ENCODE measurements at places on chromosomes 2 and 18. TPM values are rescaled to one million over a fixed set of nuclear protein-coding genes. Genes with fewer than 3 reads are reported as not detected.
A peak's percentile ranks its signal among the peaks of the same experiment; 100 is the strongest.

GRCh38 chr2:178761759-178762371 lies 45.4 kb downstream of the TTN start:
- DNase-seq, result peak; percentile 49

DNA sequence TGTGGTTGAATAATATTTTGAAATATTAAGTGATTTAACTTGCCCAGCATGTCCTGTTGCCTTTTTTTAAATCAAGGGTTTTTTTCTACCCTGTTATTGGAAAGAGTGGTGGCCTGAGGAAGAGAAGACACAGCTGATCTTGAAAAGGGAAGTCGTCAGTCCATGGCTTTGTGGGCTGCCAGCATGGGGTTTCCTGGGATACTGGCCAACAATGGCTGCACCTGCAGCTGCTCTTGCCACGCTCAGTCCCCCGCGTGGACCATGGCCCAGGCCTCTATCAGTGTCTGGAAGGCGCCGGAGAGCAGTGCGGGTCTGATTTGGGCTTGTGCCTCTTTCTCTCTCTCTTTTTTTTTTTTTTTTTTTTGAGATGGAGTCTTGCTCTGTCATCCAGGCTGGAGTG lies 99.3 kb downstream of the ASB1 start:
- DNase-seq, result no peak

GRCh38 chr18:38619129-38619528 lies 1053.5 kb upstream of the CELF4 start:
- no peak for DNase-seq

DNA sequence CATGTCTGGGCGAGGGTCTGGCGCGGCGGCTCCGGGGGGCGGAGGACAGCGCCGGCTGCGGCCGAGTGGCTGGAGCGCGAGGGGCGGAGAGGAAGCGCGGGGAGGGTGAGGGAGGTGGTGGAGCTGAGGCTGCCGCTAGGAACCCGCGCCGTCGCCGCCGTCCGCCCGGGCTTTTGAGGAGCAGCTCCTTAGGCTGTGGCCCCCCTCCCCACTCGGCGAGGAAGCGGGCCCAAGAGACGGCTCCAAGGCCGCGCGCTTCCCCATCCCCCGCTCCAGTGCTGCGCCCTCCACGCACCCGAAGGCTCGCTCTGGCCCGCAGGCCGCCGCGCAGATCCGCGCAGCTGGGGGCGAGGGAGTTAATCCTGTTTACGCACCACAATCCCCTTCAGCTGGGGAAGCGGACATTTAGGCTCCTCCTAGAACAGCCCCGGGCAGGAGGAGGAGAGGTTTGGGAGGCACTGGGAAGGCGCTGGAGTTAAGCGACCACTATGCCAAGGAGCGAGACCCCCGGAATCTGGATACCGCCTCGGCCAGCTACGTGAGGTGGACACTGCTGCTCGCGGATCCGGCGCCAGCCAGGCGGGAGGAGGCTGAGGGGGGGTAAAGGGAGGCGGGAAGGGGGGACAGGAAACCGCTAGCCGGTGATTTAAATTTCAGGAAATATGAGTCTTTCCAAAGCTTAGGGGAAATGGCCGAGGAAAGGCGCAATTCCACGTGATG lies at the start of gene CNRIP1:
TSS of gene CNRIP1 (minus strand) at position 552 of the 720 bp plus-strand sequence. CDS start at position 3, 549 bp downstream.
- DNase-seq, result peak; percentile 21

KRTCAP3 gene
- 1.0 TPM for total RNA-seq

GRCh38 chr18:53534203-53534602 lies 690.3 kb downstream of the MBD2 start:
- DNase-seq, result no peak

MOCOS gene
- 29.7 TPM for total RNA-seq

- no peak for DNase-seq
These were observed 57.5 kb downstream of the DTNB start for GRCh38 chr2:25615920-25616319.

DNA sequence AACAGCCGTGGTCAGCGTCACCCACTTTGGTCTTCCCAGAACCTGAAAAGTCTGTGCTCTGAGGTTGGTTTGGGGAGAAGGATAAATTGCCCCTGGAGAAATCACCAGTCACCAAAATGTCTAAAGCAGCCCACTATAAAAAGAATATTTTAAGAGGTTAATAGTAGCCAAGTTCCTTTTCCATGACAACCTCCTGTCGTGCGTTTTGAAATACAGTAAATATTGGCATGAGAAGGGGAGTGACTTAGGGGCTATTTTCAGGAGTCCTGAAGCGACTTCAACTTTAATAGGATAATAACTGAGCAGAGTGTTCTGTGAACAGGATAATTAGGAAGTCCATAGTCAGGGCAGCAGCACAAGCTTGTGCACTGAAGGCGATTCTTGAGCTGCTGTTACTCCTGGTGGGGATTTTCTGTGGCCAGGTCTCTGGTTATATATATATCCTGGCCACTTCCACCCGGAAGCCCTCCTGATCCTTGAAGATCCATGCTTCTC lies 49.3 kb downstream of the RNF144A start:
- no peak for DNase-seq

DNA sequence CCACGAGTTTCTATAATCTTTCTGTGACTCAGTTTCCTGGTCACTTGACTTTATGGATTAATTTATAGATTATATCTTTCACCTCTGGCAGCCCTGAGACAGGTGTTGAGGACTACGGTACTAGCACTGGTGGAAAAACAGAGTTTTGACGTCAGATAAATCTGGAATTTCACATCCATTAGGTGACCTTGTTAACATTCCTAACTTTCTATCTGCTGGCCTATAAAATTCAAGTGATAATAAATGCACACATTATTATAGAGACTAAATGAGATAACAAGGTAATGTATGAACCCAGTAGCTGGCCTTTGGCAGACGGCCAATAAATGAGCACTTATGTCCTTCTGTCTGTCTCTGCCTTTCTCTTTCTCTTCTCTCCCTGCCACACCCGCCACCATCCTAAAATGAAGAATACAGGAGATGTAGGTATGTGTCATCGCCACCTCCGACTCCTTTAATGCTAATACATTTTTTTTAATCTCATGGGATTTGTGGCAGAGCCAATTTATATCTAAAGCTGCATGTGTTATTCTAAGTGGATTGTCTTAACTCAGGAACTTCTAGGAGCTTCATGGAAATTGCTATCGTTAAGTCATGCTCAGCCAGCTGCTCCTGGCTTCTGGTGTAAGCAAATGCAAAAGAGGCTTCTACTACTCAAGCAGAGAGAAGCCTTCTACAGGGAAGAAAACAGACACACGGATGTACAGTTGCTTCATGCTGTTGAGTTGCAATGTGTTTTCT lies 2.3 kb downstream of the TM4SF20 start:
- DNase-seq, result peak; percentile 84

ANKRD30B gene
- total RNA-seq, result not detected

DNA sequence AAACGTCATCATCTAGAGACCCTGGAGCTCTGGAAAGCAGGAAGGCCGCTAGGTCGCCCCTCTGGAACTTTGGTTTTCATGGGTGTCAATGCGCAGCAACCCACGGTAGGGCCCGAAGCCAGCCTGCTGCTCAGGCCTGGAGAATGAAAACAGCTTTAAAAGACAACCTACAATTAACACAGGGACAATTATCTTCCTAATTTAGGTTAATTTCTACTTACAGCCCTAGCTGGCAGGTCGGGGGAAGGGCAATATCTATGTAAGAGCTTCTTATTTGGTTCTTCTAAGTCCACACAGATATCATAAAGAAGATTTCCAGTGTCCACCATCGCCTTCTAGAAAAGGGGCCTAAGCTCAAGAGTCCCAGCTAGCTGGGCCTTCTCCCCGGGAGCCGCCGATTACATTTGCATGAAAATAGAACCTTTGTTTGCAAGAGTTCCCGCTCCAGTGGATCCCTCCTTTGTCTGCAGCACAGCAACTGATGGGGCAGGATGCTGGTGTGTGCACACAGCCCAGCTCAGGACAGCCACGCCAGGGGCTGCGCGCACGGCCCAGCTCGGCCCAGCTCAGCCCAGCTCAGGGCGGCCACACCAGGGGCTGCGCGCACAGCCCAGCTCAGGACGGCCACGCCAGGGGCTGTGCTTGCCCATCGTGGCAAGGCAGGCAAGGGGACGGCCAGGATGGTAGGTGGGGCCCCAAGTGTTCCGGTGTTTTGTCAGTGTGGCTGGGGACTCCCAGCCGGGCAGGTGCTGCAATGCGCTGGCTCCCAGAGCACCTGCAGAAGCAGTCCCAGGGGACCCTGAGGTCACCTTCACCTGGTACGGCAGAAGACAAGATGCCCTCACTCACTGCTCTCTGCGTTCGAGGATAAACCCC lies 109.1 kb downstream of the HDAC4 start:
- no peak for DNase-seq

ANTXR1 gene
- 310 TPM for total RNA-seq

DNA sequence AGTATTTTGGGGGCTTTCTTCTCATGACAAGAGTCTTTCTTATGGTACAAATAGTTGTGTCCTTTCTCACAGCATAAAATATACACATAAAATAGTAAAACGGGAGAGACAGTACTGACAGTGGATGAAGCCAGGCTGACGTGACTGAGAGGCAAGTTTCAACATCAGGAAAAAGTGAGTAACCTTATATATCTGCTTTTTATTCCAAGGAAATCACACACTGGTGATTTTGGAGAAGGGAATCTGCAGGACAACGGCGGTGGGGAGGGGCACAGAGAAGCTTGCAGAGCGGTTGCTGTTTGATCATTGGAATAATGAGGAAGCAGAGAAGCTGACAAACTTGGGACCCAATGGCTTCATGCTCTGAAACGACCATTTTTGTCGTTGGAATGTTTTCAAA lies 130.6 kb upstream of the ZNF236 start:
- no peak for DNase-seq

DNA sequence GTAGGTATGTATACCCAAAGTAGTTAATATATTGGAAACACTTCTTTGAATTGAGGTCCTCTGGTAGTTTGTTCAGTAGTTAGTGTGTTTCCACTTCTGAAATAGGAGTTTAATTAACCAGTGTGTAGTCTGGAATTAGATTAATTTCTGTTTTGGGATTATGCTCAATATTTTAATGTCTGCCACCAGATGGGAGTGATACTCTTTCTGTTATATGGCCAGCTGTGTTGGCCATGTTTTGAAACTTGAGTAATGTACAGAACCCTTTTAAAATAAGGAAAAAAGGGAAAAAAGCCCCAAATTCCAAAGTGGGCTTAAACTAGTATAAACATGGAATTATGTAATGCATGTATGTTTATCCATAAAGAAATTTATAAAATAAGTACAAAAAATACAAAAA lies 147.7 kb downstream of the CTNNA2 start:
- no peak for DNase-seq

DNA sequence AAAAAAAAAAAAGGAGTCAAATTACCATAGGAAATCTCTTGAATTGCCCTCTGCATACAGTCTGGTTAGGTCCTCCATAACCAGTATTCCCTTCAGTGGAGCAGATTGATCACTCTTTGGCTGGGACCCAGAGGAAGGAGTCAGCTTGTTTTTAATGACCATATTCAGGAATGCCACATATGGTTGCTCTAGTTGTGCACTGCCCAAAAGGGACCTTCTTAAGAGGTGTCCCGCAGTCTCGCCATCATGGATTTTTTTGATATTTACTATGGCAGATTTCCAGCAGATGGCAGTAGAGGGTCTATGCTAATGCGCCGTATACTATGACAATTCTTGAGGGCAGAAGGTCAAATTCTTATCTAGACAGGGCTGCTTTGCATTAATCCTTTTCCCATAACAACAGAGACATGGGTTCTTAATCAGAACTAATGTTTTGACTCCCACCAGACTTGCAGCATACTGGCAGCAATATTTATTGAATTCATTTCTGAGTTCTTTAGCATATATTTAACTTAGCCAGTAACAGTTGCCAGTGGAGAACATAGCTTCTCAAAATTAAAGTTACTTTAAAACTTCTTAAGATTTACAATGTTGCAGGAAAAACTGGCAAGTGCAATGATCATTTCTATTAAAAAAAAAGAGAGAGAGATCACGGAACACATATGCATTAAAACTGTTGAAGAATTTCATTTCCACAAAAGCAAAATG lies 31.8 kb upstream of the INPP4A start:
- peak; percentile 64 for DNase-seq

DNA sequence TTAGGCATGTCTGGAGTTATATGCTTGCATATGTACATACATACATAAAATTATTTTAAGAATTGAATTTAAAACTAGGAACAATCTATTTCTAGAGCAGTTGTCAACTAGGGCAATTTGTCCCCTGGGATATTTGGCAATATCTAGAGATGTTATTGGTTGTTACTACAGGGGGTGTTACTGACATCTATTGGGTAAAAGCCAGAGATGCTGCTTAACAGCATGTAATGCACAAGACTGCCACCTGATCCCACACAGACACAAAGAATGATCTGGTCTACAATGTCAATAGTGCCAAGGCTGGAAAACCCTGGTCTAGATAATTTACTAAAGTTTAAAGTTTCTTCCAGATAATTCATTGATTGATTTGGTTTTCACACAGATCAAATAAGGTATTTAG lies 185.3 kb downstream of the NYAP2 start:
- DNase-seq, result no peak
